HAP-1 (cell line): ENCODE measurements at places on chromosomes 11 and 22.

DNA sequence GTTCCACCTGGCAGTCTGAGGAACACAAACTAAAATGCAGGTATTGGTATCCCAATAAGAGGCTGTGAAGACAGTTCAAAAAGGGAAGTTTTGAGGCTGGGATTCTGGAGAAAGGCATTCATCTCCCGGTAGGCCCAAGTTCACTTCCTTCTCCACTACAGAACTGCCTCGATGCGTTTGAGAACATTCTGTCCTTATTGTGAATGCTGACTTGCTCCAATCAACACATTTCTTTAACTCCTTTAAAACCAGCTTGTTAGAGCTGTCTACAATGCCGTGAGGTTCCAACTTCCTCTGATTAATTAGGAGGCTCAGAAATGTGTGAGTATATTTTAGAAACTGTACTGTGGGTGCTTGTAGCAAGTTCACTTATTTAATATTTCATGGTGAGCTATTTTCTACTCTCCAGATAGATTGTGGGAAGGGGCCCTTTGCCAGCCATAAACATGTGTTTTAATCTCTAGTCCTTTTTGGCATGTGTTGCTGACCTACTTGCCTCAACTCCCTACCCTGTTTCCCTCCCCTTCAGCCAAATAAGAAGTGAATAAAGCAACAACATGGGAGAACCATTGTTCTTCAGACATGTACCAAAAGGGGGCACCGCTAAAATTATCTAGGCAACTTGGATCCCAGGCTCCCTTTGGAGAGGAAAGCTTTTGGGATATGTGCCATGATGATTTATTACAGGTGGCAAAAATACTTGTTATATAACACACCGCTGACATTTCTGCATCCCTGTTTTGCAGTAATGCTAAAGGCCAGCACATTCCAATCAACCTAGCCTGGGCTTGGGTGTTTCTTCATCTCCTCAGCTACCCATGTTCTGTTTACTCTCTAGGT lies 245.6 kb downstream of the BLID start:
- no peak for DNase-seq

GRCh38 chr22:19703869-19704268 lies 10.4 kb upstream of the SEPTIN5 start:
- no peak for DNase-seq

DNA sequence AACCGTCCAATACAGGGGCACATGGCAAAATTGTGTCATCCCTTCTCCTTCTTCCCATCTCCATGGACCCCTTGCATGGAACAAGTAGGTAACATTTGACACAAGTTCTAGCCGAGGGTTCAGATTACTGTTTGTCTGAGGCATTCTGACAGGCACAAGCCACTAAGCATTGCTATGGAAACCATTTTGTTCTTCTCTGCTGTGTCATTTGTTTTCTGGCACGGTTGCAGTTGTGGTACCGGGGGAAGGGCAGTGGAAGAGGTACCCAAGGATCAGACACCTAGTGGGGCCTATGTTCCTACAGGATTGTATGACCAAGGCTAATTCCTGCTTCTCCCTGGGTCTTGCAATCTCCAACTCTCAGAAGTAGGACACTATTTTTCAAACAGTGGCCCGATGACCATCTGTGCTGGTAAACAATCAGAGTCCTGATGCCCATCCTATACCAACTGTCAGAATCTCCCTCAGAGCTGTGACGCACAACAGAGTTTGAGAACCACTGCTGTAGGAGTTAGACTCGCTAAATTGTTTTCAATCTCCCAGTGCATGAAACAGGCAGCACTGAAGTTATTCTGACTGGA lies 69.3 kb downstream of the KCNC1 start:
- no peak for DNase-seq

- DNase-seq = no peak
Measured at GRCh38 chr11:8331767-8332166, 68.1 kb upstream of the LMO1 start.

DNA sequence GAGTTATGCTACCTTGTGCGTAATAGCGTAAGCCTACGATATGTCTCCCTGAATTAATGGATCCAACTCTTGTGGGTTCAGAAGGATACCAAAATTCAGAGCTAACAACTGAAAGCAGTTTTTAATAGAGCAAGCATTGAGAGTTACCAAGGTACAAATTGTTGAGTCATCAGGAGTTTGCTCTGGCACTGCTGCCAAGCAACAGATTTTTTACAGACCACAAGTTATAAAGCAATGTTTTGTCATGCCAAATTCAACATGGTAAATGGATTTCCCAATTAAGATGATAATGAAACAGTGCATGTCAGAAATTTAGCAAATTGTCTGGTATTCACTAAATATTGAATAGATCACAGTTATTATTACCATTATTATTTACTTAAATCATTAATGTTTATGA lies 295.6 kb downstream of the NELL1 start:
- no peak for DNase-seq
